ENCODE measurements at places on chromosomes 11 and 22.

GRCh38 chr11:104876861-104877431 lies 21.3 kb downstream of the CASP12 start:
- no peak for DNase-seq

- DNase-seq: no peak
These were observed 14.2 kb upstream of the RASD2 start for GRCh38 chr22:35526333-35526979.

DNA sequence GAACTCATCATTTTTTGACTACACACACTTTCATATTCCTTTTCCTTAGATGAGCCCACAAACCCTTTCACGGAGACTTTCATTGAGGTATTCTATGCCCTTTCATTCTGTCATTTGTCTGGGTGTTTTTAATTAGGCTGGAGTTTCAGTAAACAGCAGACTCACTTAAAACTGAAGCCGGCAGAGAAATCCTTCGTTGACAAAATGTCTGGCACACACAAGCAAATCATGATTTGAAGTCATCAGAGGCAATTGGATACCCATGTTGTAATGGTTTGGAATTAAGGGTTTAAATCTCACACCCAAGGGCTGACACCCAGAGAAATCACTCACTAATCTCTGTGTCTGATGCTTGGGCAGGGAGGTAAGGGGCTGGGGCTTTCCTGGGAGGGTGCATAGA lies 127.1 kb downstream of the EHF start:
- no peak for DNase-seq

DNA sequence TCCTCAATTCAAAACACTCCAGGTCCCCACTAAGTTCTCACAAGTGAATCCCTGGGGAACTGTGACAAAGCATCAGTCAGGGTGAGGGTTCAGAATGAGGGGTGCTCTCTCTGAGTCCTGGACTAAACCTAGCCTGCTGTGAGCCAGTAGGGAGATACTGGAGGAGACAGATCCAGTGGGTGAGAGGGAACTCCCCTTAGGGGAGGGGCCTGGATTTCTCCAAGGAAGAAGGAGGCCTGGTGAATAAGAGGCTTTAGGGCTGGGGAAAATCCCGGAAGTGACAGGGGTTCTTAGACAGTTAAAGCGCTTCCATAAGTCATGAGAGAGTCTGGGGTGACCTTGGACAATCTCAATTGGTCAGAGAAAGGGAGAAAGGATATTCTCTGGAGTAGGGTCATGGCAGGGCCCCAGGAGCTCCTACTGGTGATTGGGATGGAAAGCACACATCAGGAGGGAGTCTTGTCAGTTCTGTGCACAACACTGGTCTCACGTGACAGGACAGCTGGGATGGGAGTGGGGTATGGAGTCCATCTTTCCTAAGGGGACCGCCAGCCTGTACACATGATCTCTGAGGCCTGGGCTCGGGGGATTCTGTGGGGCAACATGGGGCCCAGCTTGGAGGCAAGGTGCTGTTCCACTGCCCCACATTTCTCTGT lies 1.5 kb downstream of the TBC1D10A start:
- DNase-seq: peak; percentile 49

DNA sequence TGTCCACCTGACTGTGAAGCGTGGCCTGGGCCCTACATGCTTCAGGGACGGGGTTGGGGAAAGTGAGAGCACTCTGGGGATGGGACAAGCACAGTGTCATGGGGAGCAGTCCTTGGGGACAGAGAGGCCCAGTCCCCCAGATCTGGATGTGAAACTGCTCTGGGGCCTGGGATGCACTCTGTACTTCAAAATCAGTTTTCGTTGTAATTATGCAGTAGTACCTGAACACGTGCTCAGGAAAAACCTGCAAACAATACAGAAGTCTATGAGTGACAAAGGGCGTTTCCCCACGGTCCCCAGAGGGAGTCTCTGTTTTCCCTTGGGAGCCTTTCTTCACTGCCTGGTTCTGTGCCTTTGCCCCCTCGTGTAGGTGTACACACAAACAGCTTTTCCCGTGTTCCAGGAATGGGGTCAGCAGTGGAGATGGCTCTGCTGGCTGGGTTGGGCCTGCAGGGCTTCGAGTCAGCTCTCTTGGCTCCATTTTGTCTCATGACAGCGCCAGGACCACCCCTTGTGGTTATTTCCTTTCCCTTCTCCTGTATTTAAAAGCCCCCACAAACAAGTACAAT lies 5.2 kb upstream of the TNFRSF13C start:
- no peak for DNase-seq

DNA sequence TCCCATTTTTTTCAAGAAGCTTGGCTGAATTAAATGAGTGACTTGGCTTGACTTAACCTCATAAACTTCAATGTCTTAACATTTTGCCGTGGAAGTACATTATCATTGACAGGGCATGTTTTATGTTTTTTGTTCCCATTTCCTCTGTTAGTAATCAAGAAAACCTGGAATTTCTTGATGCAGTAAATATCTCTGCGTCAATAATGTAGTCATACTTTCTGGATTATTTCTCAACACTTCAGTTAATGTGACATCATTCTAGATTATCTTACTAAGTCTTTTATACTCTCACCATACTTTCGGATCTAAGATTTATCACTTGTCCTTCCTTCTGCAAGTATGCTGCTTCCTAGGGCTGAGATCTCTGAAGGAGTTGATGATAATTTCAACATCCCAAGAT lies 58.6 kb upstream of the PGR start:
- no peak for DNase-seq

DNA sequence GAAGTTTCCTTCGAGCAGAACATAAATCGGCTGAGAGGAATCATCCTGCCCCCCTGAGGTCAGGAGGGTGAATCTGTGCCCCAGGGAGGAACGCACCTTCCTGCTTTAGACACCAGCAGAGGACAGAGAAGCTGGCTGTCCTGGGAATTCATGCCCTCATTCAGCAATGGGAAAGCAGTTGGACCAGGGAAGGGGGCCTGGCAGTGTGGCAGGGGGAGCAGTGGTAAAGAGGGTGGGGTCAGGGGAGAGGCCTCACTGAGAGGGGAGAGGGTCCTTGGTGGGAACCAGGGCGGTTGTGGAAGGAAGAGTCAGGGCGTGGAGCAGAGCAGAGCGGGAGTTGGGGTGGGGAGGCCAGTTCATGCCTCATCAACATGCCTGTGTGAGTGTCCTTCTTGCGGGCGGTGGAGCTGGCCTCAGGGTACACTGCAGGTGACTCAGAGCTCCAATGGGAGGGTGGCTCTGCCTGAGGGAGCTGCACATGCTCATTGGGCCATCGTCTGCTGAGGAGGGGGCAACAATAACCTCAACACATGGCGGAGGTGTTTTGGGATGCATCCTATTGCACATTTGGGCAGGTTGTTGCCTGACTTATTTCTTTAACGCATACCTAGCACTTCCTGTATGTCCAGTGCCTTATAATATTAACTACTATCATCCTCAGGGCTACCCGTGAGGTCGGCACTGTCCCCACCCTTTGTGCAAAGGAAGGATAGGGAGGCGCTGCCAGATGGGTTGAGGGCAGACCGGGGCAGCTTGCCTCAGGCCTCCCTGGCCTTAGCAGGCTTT lies 23.2 kb downstream of the MED15 start:
- no peak for DNase-seq

- DNase-seq: no peak
These were observed 129.1 kb upstream of the CCDC179 start for GRCh38 chr11:22989371-22989770.

- DNase-seq: no peak
These were observed 52.3 kb downstream of the BRD1 start for GRCh38 chr22:49775191-49775866.

DNA sequence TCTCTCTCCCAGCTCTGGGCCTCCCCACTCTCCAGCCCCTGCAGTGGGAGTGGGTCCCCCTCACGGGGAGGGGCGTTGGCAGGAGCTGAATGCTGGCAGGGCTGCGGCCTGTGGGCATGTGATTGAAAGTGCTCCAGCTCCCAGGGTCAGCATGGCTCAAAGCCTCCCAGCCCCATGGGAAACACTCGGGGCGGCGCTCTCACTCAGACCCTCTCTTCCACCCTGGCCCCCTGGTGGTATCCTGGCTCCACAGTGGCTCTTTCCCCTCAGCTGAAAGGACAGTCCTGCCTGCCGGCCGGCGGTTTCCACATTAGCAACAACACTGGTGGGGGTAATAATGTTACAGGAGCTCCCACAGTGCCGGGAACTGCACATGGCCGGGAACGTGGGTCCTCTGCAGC lies 35.5 kb downstream of the POLR3H start:
- no peak for DNase-seq

DNA sequence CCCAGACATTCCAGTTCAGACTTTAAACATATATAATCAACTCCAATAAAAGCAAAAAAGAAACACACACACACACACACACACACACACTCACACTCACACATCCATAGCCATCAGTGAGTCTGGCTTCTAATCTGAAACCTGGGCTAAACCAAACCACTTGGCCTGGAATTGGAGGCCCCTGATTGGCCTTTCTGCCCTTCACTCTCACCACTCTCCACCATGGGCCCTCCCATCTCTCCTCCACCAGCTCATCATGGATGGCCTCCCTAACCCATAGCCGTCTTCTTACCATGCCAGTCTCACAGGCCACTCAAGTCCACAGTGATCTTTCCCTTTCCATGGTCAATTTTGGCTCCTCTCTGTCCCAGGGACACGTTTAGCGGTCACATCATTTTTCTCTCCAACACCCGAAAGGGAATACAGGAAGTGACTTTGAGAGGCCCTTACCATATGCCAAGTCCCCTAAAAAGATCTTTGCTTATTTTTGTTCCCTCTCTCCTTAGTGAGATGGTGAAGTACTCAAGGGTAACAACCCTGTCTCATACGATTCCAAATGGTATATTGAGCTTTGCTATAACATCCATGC lies 66.6 kb downstream of the ENDOD1 start:
- DNase-seq: no peak

GRCh38 chr11:15569305-15570025 lies 454.7 kb downstream of the INSC start:
- no peak for DNase-seq

DNA sequence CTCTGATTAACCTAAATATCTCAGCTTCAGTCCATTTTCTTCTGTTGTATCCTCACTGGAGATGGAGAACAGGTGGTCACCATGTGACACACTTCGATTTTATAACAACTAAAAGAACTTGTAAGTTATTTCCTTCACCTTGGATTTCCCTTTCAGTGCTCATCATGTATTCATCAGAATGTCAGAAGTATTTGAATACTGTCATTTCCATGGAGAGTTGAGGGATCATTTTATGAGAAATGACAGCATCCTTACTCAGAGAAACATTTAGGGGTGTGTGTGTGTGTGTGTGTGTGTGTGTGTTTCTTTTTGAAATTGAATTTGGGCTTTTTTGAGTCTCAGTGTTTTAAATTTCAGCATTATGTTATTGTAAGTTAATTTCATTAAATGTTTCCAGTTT lies 205.8 kb downstream of the ARHGAP42 start:
- no peak for DNase-seq

- no peak for DNase-seq
These were observed 3.7 kb downstream of the MPZL2 start for GRCh38 chr11:118260353-118260752.

GRCh38 chr11:380095-380480 lies 10.8 kb downstream of the B4GALNT4 start:
- DNase-seq: no peak

DNA sequence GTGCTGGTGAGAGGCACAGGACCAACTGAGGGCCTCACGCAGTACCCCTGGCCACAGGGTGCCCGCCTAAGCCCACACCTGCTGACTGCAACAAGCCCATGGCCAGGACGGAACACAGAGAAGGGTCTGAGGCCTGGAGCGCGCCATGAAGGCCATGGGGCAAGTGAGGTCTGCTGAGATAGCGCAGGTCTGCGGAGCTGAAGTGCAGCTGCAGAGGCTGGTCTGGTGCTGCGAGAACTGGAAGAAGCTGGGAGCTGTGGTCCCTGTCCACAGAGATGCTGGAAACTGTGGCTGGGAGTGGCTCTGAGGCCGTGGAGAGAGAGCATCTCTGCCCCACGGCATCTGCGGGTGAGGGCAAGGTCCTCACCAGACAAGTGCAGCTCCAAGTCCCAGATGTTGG lies 8.3 kb downstream of the GALR3 start:
- DNase-seq: no peak

- DNase-seq: no peak
These were observed 10.8 kb upstream of the PDGFB start for GRCh38 chr22:39255449-39256185.

DNA sequence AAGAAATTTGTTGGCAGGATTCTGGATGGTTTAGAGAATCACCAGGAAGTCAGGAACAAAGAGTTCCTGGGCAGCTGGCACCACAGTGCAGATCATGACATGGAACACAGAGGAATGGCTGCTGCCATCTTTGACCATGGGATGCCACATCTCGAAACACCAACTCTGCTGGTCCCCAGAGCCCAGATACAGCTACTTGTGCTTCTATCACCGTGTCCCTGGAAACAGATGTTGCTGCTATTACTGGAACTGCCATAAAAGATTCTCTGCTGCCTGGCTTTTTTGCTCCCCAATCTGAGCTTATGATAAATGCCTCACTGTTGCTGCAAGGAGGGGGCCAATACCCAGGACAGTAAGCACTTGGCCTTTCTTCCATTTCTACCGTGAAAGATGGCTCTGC lies 185.2 kb downstream of the CSNK2A3 start:
- no peak for DNase-seq

GRCh38 chr11:65277631-65278277 lies 16.0 kb downstream of the POLA2 start:
- no peak for DNase-seq

- no peak for DNase-seq
These were observed 230.5 kb downstream of the MIAT start for GRCh38 chr22:26887916-26888315.

- no peak for DNase-seq
These were observed 215.0 kb upstream of the E2F8 start for GRCh38 chr11:19455731-19456130.

GRCh38 chr11:71338801-71339395 lies 86.5 kb upstream of the SHANK2 start:
- DNase-seq: no peak

DNA sequence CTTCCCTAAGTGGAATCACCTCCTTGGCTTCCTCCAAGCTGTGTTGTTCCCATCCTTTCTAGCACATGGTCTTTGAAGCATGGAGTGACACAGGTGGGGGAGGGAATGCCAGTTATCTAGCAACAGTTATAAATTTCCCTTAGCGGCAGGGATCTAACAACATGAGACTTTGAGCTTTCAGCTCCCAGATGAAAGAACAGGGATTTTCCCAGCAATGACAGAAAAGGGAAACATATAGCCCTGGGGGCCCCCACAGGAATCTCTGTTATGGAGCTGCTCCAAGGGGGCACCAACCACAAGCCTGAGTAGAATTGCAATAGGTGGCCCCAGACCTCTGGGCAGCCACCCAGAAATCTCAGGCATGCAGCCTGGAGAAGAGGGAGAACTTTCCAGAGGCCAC lies 163.0 kb downstream of the GRIK4 start:
- no peak for DNase-seq

All from HS-5 (cell line).